ENCODE measurements at places on chromosomes 16 and 17.

- DNase-seq, result no peak
Measured at GRCh38 chr17:78228176-78228575, 3.3 kb upstream of the TMEM235 start.

DNA sequence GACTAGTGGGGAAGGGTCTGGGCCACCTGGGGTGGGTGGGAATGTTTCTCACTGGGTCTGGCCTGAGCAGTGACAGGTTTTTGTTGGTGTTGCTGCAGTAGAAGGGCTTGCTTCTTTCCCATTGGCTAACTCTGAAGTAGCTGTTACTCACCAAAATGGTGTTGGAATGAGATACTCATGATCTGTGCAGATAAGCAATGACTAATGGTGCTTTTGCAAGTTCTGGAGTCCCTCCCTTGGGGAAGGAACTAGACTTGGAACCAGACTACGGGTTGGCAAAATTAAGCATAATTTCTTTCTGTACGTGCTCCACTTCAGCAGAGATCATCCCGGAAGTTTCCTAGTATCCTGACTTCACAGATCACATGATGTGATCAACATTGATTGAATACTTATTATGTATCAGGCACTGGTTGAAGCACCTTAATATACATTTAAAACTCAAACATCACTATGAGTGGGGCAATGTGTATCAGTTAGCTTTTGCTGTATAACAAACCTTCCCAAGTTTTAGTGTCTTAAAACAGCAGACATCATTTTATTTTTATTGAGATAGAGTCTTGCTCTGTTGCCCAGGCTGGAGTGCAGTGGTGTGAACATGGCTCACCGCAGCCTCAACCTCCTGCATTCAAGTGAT, 30.1 kb downstream of the CHP2 start:
- no peak for DNase-seq

DNA sequence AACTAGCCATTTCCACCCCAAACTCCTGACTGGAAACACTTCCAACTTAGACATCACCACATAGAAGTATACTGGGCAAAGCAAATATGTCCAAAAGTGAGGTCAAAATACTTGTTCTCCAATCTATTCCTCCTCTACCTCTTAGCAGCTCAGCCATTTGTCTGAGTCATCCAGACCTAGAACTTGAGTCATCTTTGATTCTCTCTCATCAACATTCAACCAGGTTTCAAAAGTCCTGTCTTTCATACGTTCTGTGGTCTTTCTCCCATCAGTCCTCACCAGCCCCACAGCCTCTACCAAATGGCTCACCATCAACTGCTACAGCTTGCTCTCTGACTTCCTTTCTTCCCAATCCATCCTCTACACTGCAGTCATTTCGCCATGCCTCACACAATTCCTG, 6.8 kb downstream of the ANKFY1 start:
- peak; percentile 38 for DNase-seq

- DNase-seq, result no peak
Measured at GRCh38 chr17:40828454-40829044, 6.1 kb upstream of the KRT10 start.

DNA sequence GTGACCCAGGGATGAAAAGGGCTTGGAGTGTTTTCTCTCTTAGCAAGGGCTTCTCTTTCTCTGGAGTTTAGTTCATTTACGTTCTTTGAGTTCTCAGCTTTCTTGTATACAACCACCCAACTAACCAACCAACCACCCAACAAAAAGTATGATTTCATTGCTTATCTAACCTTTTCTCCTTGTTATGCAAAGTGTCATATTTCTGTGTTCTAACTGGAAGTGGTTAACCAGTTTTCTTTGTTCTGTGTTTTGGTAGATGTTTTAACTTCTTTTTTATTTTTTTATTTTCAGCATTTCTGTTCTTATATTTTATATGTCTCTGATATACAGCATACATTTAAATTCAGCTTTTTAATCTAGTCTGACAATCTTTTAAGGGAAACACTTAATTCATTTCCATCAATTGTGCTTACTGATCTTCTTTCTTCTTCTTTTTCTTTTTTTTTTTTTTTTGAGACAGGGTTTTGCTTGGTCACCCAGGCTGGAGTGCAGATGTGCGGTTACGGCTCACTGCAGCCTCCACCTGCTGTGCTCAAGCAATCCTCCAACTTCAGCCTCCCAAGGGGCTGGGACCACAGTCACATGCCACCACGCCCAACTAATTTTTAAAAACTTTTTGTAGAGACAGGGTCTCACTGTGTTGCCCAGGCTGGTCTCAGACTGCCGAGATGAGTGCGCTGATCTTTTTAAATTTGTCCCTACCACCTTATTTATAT, 29.6 kb downstream of the NLK start:
- DNase-seq, result no peak

DNA sequence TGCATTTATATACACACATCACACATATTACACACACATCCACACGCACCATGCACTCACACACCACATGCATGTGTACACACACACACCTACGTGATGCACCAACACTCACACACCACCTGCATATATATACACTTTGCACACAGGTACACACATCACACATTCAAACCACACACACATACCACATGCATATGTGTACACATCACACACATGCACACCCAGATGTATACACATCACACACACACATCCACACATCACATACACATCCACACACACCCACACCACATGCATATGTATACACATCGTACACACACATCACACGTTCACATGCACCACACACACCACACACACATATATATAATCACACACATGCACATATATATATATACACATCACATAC, 281.8 kb downstream of the IRF8 start:
- no peak for DNase-seq

GRCh38 chr16:54031107-54031760, 255.4 kb downstream of the IRX3 start:
- no peak for DNase-seq

DNA sequence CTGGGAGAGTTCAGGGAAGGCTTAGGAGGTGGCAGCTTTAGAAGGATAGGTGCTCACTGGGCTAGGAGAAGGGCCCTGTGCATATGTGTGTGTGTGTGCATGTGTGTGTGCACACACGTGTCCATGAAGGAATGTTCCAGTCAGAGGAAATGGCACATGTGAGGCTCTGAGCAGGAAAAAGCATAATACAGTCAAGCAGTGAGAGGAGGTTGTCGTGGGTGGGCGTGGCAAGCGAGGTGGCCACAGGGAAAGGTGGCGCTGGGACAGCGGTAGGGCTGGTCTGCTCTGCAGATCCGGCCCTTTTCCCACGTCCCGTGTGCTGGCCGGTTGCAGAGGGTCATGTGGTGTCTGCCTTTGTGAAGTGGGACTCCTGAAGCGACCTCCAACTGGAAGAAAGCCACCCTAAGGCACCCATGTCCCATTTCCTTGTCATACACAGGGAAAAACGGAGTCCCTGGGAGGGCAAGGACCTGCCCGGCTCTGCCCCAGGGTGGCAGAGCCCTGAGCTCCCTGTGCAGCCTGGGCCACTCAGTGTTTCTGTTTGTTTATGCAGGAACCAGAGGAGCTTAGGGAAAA, 40.1 kb downstream of the NT5M start:
- DNase-seq, result no peak

DNA sequence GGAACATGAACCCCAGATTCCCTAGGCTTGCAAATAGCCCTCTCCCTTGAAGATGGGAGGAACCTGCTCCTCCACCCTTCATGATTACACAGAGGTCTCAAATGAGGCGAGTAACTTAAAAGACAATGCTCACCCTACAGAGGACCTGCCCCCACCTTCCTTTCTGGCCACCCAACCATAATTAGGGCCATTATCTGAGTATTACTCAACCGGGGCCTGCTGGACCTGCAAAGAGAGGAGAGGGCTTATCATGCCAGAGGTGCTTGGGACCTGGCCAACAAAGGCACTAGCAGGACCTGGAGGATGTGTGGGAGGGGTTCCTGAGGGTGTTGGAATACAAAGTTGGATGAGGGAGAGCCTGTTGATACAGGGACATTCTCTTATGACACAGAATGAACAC, 42.4 kb downstream of the RNF157 start:
- DNase-seq, result no peak

DNA sequence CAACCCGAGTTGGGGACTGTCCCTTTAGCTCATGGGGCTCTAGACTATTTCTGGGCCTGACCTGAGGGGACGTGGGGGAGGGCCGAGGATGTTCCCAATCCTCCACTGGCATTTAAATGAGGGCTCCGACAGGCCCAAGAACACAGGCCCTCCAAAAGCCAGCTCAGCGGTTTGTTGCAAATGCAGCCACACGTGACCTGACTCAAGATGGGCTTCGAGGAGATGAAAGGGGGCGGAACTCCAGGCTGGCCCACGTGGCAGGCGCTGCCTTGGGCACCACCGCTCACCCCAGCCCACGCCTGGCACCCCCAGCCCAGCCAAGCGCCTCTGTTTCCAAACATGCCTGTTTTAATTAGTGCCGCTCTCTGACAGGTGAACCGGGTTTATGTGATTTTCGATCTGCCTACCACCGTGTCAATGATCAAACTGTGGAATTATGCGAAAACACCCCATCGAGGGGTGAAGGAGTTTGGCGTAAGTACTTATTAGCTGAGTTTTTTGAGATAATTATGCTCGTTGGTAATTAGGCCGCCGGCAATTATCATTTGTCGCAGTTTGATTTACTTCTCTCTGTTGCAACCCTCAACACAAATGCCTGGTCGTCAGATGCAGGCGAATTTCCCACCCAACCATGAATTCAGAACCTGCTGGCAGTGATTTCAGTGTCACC, 226.7 kb downstream of the KATNIP start:
- DNase-seq, result no peak

DNA sequence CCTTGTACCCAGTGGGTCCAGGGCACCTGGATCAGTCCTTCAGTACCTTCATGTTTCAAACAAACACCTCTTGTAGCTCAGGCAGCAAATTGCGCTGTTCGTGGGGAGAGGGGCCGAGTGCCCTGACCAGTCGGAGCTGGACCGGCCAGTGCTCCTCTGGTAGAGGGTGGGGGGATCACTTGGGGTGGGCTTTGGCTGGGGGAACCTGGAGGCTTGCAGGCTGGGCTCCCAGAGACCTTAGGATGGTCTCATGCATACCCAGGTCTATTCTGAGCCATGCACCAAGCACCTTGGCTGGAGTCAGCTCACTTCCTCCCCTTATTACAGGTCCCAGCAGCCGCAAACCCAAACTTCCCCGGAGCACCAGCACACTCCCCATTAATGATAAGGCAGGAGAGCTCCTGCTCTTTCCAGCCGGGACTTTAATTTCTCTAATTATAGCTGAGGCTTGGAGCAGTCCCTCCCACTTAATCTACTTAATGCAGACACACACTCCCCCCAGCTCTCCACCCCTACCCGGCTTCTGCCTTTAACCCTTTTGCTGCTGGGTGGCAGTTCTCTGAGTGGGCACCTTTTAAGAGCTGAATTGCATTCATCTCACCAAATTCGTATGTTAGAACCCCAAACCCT, 26.3 kb upstream of the MGAT5B start:
- no peak for DNase-seq

GRCh38 chr16:25395528-25395927, 137.9 kb upstream of the ZKSCAN2 start:
- DNase-seq, result no peak

DNA sequence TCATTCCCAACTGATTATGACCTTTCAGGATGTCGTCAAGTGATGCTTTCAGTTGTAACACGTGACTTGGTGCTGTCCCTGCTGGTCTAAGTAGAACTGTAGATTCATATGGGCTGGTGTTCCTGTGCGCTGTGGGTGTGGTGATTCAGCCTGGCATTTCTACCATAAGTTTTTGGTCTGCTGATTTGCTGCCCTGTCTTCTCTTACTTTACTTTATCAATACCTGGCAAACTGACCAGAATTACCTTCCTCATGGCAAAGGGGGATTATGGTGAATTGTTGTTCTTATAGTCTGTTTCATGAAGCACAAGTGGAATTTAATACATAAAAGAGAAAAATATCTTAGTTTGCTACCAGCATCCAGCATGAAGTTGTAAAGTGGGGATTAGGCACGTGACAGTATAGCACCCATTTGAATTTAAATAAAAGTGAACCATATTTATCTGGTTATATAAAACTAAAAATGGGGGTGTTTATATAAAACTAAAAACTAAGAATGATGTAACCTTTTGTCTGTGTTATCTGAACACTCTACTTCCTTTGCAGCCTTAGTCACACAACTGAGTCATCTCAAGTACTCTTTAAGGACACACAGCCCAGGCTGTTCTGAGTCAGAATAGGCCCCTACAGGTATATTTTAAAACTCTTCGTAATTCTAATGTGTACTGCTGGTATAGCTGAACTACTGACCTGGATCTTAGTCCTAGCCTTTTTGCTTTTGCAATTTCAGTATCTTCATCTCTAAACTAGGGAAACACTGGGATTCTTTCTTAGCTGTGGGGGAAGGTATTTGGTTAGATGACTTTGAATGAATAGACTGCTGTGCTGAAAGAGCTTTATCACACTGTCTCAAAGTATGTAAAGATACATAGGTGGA, 28.3 kb downstream of the TTC19 start:
- DNase-seq, result peak; percentile 86

GRCh38 chr16:12459391-12460063, 344.2 kb downstream of the CPPED1 start:
- DNase-seq, result no peak

- DNase-seq, result peak; percentile 81
Measured at GRCh38 chr16:15642557-15643047, 352 bp downstream of the MARF1 start.

- DNase-seq, result no peak
Measured at GRCh38 chr17:31509095-31509804, 117.8 kb downstream of the RAB11FIP4 start.

GRCh38 chr17:63150994-63151464, 185.0 kb downstream of the TANC2 start:
- no peak for DNase-seq

- no peak for DNase-seq
Measured at GRCh38 chr17:81057777-81058176, 22.8 kb downstream of the BAIAP2 start.

DNA sequence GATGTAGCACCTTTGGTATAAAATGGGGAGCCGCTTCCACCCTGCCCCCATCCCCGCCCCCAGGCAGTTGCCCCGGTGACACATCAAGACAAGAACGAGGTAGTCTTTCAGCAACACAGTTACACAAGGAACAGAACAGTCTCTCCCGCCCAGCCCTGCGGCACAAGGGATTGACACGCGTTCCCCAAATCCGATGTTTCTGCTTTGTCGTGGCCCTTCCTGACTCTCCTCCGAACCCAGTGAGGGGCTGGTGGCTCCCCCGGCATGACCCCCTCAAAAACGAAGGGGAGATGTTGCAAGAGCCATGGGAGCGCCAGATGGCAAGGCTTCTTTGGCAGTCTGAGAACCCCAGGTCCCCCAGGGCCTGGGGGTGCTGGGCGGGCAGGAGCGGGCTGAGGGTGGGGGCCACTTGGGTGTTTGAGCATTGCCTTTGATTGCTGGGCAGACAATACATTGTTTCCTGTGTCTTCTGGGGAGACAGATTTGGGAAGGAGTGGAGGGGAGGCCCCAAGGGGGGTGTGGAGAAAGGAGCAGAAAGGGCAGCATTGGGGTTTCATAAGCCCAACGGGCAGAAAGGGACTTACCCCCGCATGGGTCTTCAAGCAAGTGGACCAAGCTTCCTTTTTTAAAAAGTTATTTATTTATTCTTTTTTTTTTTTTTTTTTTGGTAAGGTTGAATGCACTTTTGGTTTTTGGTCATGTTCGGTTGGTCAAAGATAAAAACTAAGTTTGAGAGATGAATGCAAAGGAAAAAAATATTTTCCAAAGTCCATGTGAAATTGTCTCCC, 16.6 kb downstream of the COL1A1 start:
- DNase-seq, result no peak

GRCh38 chr17:78539781-78540180, 37.4 kb downstream of the DNAH17 start:
- DNase-seq, result no peak
